Liver (tissue), 10 donors: ENCODE measurements at places on chromosomes 1 and 21. TPM values are rescaled to one million over a fixed set of nuclear protein-coding genes. Genes with fewer than 3 reads are reported as not detected.

DNA sequence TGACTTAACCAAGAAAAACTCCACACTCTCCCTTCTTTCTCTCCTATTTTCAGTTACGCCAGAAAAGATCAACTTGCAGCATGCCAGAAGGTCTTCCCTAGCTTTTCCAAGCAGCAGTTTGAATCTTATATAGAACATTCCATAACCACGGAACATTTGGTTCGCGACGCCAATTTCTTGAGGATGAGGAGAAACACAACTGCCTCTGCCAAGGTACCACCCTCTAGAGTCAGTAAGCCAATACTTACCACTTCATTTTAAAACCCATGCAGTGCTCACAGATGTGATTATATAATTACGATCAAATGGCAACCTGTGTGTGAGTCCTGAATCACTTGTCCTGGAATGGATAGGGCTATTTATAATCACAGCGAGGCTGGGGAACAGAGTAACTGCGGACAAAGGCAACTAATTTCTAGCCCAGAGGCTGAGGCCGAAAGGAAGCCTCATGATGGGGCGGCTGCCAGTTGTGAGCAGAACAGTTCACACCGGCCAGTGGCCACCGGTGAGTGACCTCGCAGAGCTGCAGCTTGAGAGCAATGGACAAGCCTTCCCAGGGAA is 43.2 kb upstream of the BACE2 start:
- H3K4me1 ChIP-seq, result no peaks in the 10 kb centered on the region
- H3K27me3 ChIP-seq, result peaks cover 2% of the 10 kb centered on the region
- H3K4me3 ChIP-seq, result no peak overlapping the region
- H3K27ac ChIP-seq, result no peak overlapping the region

DNA sequence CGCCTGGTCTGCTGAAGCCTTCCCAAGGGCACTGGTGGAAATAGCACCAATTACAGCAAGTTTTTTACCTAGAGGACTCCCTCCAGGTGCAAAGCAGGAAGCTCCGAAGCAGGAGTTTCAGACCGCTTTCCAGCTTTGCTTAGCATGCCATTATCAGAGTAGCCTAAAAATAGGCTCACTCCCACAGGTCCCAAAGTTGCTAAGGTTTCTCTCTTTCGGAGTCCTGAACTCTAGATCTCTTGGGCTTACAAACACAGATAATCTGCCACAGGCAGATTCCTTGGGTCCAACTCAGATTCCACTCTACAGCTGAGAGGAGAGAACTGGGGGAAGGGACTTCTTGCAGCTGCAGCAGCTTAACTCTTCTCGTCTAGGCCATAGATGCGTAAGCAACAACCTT is 22.5 kb downstream of the ZMYND12 start:
- peaks cover 4% of the 10 kb centered on the region for H3K36me3 ChIP-seq
- no peaks in the 10 kb centered on the region for H3K4me1 ChIP-seq
- no peak overlapping the region for H3K27ac ChIP-seq
- H3K27me3 ChIP-seq, result no peaks in the 10 kb centered on the region
- no peak overlapping the region for H3K4me3 ChIP-seq
- DNase-seq, result no peak

DNA sequence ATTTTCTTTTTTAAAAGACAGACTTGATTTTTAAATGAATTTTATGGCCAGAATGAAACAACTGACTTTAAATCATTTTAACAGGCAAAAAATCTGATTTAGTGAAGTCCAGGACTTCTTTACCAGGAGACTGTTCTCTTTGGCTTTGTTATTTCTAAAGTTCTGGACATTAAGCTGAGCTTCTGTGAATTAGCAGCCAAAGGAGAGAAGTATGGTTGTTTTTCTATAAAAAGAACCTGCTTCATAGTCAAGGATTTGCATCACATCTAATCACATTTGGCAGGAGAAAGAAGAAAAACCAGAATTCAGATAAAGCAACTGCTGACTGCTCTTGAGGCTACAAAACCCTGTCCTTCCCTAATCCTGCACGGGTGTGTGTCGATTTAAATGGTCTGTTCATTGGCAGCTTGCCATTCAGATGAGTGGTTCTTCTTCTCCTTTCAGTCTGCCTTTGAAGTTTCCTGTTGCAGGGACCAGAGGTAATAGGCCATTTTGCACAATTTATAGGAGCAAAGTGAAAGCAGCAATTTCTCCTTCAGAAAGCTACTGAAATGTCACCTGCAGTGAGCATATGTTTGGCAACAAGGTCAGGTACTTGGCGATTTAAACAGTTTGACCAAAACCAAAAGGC is 215.4 kb downstream of the OLFM3 start:
- H3K36me3 ChIP-seq, result no peaks in the 10 kb centered on the region
- no peaks in the 10 kb centered on the region for H3K27me3 ChIP-seq
- no peak overlapping the region for H3K4me3 ChIP-seq
- no peaks in the 10 kb centered on the region for H3K4me1 ChIP-seq
- no peak for DNase-seq

GRCh38 chr1:234310460-234310817 is 62.8 kb upstream of the COA6 start:
- H3K36me3 ChIP-seq, result no peaks in the 10 kb centered on the region
- H3K27ac ChIP-seq, result no peak overlapping the region
- H3K27me3 ChIP-seq, result no peaks in the 10 kb centered on the region
- no peak overlapping the region for H3K4me3 ChIP-seq

DNA sequence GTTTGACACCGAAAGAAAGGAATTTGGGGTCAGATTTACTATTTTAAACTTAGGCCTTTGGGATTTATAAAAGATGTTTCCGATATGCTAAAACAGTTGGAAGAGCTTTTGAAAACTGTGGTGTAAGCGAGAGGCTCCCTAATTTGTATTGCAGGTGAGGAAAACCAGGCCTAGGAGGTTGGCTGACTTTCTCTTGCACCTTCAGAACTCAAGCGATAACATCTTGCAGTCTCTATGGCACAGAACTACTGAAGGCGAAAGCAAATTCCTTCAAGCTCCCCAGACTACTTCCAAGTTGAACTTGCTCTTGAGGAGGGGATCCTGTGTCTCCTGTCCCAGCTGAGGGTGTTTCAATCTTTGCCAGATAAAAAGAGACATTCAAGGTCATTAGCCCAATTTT is 685.7 kb downstream of the ADGRL2 start:
- no peaks in the 10 kb centered on the region for H3K36me3 ChIP-seq
- H3K27ac ChIP-seq, result no peak overlapping the region
- H3K27me3 ChIP-seq, result no peaks in the 10 kb centered on the region
- H3K4me1 ChIP-seq, result no peaks in the 10 kb centered on the region
- H3K4me3 ChIP-seq, result no peak overlapping the region
- no peak for DNase-seq

DNA sequence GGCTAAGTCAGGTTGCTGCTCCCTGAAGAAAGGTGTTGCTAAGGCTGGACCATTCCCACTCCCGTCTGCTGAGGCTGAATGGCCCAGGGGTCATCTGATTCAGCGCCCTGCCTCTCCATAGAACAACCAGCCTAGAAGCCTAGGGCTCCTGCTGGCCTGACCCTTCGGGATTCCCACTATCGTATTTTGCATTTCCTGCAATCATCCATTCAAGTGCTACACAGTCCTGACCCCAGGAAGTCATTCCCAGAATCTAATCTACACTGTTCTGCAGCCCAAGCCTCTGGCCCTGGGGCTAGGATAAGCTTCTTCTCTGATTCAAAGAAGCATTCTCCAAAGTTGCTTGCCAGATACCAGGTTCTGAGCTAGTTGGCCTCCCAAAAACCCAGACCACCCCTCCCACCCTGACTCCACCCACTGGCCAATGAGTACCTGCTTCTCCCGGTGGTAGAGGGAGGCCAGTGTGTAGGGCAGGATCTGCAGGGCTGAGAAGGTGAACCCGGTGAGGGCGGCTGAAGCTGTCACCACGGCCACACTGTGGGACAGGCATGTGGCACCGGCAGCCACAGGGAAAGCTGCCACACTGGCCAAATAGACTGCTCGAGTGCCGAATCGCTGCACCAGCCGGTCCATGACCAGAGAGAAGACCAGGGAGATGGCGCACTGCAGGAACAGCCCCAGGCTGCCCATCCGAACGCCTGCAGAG is 18.7 kb downstream of the SLC45A3 start:
- H3K27me3 ChIP-seq, result no peaks in the 10 kb centered on the region
- no peak overlapping the region for H3K4me3 ChIP-seq
- no peak for DNase-seq

GRCh38 chr21:27057997-27058396 is 91.1 kb upstream of the ADAMTS5 start:
- H3K36me3 ChIP-seq, result no peaks in the 10 kb centered on the region
- DNase-seq, result no peak
- H3K27ac ChIP-seq, result no peak overlapping the region

DNA sequence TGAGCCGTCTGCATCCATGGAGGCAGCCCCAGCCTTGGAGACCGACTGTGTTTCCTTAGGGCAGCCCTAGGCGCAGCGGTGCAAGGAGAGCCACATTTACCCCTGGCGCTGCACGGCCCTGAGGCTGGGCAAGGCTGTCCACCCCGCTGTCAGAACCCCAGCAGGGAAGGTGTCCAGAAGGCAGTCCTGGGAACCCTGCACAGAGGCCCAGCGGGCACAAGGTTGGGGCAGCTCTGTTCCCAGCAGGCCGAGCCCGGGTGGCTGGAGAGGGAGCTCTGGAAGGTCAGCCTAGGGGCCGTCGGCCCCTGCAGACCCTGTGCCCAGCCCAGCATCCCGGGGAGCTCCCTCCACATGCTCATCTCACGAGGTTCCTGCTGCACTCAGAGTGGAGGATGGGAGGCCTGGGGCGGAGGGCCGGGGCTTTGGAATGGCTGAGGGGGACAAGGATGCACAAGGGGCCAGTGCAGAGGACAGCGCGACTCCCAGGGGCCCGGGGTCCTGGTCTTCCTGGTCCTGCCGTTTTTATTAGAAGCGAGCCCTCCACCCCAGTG is 19.9 kb upstream of the SAMD11 start:
- no peak overlapping the region for H3K4me3 ChIP-seq
- DNase-seq, result no peak
- H3K36me3 ChIP-seq, result no peaks in the 10 kb centered on the region
- H3K4me1 ChIP-seq, result peaks cover 2% of the 10 kb centered on the region
- H3K27ac ChIP-seq, result no peak overlapping the region

GRCh38 chr1:37161171-37161570 is 126.9 kb upstream of the GRIK3 start:
- H3K27me3 ChIP-seq, result no peaks in the 10 kb centered on the region
- H3K4me3 ChIP-seq, result no peak overlapping the region
- no peaks in the 10 kb centered on the region for H3K4me1 ChIP-seq
- DNase-seq, result peak; percentile 5

GRCh38 chr21:32770871-32771523 is 558 bp downstream of the PAXBP1 start:
- peaks cover 1% of the 10 kb centered on the region for H3K36me3 ChIP-seq
- peaks cover 2% of the 10 kb centered on the region for H3K4me1 ChIP-seq
- H3K4me3 ChIP-seq, result peak overlapping the region; percentile 84
- DNase-seq, result peak; percentile 55
- peak overlapping the region; percentile 81 for H3K27ac ChIP-seq

GRCh38 chr21:45199201-45199600 is 88.5 kb downstream of the POFUT2 start:
- H3K36me3 ChIP-seq, result no peaks in the 10 kb centered on the region
- no peak overlapping the region for H3K4me3 ChIP-seq
- DNase-seq, result no peak
- no peaks in the 10 kb centered on the region for H3K4me1 ChIP-seq
- no peak overlapping the region for H3K27ac ChIP-seq

GRCh38 chr1:15718199-15718601 is 17.9 kb upstream of the SLC25A34 start:
- no peak overlapping the region for H3K27ac ChIP-seq
- no peak for DNase-seq
- H3K36me3 ChIP-seq, result peaks cover 24% of the 10 kb centered on the region

DNA sequence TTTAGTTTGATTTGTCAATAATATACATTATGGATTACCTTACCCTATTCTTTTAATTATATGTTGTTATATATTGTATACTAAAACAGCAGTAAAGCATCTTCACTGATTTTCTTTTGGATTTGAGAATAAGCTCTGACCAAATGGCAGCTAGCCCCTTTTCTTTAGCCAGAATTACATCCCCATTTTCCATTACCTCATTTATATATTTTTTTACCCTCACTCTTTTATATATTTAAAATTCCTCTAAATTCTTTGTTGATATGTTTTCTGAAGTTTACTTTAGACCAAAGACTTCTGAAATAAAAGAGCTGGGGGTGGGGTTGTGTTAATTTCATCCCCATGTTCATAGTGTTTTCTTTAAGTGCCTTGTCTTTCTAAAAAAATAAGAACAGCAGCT is 24.6 kb downstream of the ANGPTL1 start:
- H3K27me3 ChIP-seq, result no peaks in the 10 kb centered on the region
- no peak overlapping the region for H3K27ac ChIP-seq
- H3K36me3 ChIP-seq, result no peaks in the 10 kb centered on the region
- no peaks in the 10 kb centered on the region for H3K4me1 ChIP-seq

CATSPER4 gene
- total RNA-seq, result not detected

CTSK gene
- 2.2 TPM for total RNA-seq

BCL2L15 gene
- 0.70 TPM for total RNA-seq

FMO1 gene
- 0.33 TPM for total RNA-seq

CFHR3 gene
- 64.2 TPM for total RNA-seq

ZBTB8A gene
- total RNA-seq, result 0.93 TPM

TMOD4 gene
- total RNA-seq, result not detected
